ENCODE measurements at places on chromosomes 4 and X. TPM values are rescaled to one million over a fixed set of nuclear protein-coding genes. Genes with fewer than 3 reads are reported as not detected.

DNA sequence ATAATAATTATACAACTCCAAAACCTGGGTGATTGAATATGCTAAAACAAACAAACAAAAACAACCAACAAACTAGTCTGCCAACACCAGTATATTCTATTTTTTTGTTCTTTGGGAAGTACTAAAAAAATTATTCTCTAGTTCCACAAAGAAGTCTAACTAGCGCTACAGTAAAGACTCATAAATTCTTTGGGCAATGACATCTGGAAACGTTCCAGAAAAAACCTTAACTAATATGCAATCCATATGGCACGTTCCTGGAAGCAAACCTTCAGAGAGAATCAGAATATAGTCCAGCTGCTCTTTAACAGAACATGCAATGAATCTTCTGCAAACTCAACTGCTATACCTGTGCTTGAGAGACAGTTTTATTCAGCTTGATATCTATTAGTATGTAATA, 500.1 kb downstream of the TRAM1L1 start:
- no peaks in the 10 kb centered on the region for H3K36me3 ChIP-seq
- no peaks in the 10 kb centered on the region for H3K27me3 ChIP-seq
- H3K4me3 ChIP-seq: no peak overlapping the region
- H3K27ac ChIP-seq: no peak overlapping the region

- peaks cover 5% of the 10 kb centered on the region for H3K36me3 ChIP-seq
- no peaks in the 10 kb centered on the region for H3K27me3 ChIP-seq
- no peak overlapping the region for H3K27ac ChIP-seq
- no peak for DNase-seq
- H3K4me3 ChIP-seq: no peak overlapping the region
Measured at GRCh38 chrX:19617550-19617949, 102.2 kb upstream of the MAP3K15 start.

- no peak for DNase-seq
- no peaks in the 10 kb centered on the region for H3K36me3 ChIP-seq
- no peak overlapping the region for H3K4me3 ChIP-seq
- H3K27me3 ChIP-seq: no peaks in the 10 kb centered on the region
- no peak overlapping the region for H3K27ac ChIP-seq
Measured at GRCh38 chr4:26464420-26465095, 25.7 kb downstream of the CCKAR start.

PNMA5 gene
- total RNA-seq: 0.06 TPM

Measured in activated CD4-positive, alpha-beta T cell treated with anti-CD3 and anti-CD28 coated beads, Interleukin-2, amount 10 ng/mL, durations not matched to agents 7 days and 5 days (primary cell).